Substantia nigra (tissue), 51 donors: ENCODE measurements at places on chromosomes 3 and 15.

DNA sequence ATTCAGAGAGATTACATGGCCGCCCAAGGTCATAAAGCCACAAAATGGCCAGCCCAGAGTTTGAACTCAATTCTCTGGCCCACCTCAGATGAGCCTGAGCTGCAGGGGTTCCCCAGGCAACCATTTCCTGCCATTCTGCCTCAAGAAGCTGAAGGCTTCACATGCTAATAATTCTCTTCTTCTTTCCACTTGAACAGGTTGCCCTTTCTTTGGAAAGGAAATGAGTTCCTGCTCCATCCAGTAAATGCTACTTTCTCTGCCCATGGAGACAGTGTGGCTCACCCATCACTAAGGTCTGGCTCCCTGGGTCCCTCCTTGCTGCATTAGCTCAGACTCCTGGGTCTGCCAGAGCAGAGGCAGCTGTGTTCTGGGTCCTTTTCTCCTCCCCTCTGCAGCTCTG, 48.2 kb downstream of the TRIM42 start:
- no peak for DNase-seq

DNA sequence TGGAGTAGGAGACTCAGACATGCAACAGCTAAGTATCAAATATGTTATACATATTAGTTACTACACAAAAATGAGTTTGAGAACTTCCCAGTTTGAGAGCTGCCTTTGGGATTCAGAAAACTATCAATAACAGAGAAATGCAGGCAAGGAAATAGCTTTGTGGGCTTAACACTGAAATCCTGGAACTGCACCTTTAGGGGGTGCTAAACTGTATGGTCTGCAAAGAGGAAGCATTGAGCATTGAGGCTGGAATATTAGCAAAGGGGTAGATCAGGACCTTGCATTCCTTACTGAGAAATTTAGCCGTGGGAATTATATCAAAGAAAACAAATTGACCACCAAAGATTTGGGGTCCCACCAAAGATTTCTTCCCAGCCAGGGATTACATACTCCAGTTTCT, 580.0 kb downstream of the ZNF385D start:
- no peak for DNase-seq

GRCh38 chr3:71393093-71393492, 190.4 kb downstream of the FOXP1 start:
- DNase-seq, result no peak

- DNase-seq, result peak; percentile 12
Observed at GRCh38 chr3:72329354-72329753, 518.9 kb downstream of the SHQ1 start.

- DNase-seq, result no peak
Observed at GRCh38 chr3:136068708-136069107, 103.2 kb downstream of the PPP2R3A start.

DNA sequence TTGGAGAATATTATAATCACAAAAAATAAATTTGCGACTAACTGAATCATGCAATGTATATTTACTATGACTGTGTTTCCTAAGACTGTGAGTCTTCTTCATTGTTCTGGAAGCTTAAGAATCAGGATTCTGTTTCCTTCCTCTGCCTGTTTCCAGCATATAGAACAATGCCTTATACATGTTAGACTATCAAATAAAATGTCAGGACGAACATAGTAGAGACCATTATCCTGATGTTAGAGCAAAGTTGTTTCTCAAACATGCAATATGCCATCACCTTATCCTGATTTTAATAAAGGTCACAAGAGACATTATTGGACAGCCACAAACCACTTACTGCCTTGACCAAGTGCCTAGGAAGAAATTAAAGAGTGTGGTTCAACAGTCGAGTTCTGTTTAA, 457.4 kb upstream of the AGTR1 start:
- no peak for DNase-seq

GRCh38 chr3:152922554-152922953, 87.6 kb downstream of the P2RY1 start:
- no peak for DNase-seq

DNA sequence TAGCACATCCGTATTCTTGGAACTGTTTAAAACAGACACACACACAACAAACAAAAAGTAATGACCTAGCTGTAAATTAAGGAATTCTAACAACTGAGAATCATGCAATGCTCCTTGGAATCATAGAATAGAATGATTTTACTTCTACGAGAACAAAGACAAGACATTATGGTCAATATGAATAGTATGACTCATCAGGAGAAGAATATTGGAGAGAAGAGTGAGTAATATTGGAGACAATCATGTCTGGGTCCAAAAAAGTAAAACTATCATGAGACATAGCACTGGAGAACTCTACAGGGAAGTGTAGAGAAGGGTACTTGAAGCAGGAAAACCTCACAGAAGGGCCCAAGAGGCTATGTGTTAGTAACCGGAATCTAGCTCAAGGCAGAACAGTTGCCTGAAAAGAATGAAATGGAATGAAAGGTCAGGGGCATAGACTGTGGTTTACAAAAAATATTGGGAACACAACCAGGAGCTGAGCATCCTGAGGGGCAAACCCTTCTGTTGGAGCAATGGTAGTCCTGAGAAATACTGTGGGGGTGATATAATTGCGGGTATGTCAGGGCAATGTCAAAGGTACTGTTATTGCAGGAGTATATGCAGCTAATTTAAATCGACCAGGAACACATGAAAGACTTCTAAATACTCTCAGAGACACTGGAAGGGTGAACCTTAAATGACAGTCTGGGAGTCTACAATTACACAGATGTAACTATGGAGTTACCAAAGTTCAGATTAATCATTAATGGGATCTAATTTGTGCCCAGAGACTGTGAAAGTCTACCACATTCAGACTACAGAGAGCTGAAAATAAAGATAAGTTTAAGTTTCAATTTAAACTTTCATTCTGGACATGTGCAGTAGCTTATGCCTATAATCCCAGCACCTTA, 201.2 kb downstream of the BCHE start:
- DNase-seq, result no peak

GRCh38 chr15:99632521-99632920, 66.7 kb downstream of the MEF2A start:
- no peak for DNase-seq

- DNase-seq, result no peak
Observed at GRCh38 chr3:61579685-61580084, 18.3 kb downstream of the PTPRG start.

- DNase-seq, result no peak
Observed at GRCh38 chr3:94252316-94252715, 189.5 kb downstream of the NSUN3 start.

GRCh38 chr3:180383332-180384020, 218.5 kb upstream of the TTC14 start:
- DNase-seq, result no peak

DNA sequence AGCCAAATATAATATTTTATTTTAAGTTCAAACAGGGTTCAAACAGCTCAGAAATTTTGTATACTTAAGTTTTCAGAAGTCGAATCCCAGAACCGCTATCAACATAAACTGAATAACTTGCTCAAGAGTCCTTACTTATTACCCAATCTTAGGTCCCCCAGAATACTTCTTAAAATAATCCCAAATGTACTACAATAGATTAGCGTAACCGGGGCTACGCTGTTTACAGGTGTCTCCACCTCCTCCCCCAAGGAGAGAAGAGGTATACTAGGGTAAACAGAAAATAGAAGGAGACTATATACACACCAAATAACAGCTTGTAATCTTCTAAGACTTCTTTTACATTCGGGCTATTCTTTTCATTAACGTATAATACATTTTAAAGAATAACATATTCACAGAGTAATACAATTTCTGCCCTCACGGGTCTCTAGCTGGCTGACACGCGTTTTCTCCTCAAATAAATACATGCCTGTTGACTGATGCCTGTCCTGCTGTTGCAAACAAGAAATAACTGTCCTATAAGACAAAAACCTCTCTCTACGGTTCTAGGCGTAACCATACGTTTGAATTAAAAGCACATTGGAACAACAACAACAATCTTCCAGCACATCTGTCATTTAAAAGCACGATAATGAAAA, 1.3 kb downstream of the DENND4A start:
- DNase-seq, result no peak

DNA sequence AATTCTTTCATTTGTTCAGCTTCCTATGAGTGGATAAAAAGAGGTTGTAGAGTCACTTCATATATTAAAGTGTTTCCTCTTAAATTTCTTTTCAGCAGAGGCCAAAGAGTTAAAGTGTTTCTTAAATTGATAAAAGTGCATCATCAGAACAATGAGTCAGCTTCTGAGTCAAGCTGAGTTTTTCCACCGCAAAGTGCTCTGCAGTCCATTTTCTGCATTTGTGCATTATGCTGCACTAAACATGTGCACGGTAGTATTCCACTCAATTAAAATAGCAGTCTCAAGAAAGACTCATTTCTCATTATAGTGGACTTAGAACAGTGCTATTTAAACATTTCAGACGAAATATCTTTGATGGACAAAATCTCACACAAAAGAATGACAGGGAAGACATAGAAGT, 152.0 kb downstream of the ZBBX start:
- no peak for DNase-seq

DNA sequence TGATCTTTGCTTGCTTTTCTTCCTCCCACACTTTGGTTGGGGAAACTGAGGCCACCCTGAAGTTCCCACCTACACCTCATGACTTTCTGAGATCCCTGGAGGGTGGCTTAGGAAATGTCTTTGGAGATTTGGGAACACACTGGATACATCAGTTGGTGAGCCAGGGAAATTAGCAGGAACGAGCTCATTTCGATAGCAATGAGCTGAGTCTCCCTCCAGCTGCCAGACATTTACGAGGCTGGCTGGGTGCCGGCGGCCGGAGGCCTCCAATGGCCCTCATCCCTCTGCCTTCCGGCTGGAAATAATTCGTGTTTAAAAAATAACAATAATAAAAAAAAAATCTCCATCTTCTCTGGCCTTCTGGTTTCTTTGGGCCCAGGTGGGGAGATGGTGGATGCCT, 38.8 kb downstream of the SMAD6 start:
- no peak for DNase-seq
